ENCODE measurements at places on chromosomes 2 and 18. TPM values are rescaled to one million over a fixed set of nuclear protein-coding genes. Genes with fewer than 3 reads are reported as not detected.

Gene NOSTRIN
- total RNA-seq = 50.8 TPM

Gene TWIST2
- 28.3 TPM for total RNA-seq

Gene PSD4
- 37.5 TPM for total RNA-seq

Gene DPP4
- total RNA-seq = 1.8 TPM

Gene MOGAT1
- not detected for total RNA-seq

Gene UGT1A8
- total RNA-seq = 7.2 TPM

All from stomach (tissue), 19 donors.